ENCODE measurements at places on chromosomes 4 and X. TPM values are rescaled to one million over a fixed set of nuclear protein-coding genes. Genes with fewer than 3 reads are reported as not detected.

DNA sequence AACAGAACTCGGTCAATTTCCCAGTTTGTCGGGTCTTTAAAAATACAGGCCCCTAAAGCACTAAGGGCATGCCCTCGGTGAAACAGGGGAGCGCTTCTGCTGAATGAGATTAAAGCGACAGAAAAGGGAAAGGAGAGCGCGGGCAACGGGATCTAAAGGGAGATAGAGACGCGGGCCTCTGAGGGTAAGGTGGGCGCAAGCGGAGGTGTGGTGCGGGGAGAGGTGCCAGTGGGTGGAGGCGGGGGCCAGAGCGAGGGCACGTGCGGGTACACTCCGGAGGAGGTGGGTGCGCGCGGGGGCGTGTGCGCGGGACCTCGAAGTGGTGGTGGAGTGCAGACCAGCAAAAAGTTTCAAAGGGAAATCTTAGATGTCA, 787 bp upstream of the TET2 start:
- peak; percentile 66 for DNase-seq

GRCh38 chr4:39864391-39864790, 113.3 kb downstream of the PDS5A start:
- no peak for DNase-seq

GRCh38 chr4:140752291-140753068, 3.7 kb downstream of the TBC1D9 start:
- DNase-seq = no peak

GRCh38 chr4:81786063-81786763, 314.5 kb upstream of the RASGEF1B start:
- no peak for DNase-seq

The EGF gene
- total RNA-seq = 2.6 TPM

- no peak for DNase-seq
These were observed 51.4 kb upstream of the RAPGEF2 start for GRCh38 chr4:159051245-159052071.

The SMIM43 gene
- 0.50 TPM for total RNA-seq

GRCh38 chr4:187268940-187269339, 545.3 kb upstream of the FAT1 start:
- no peak for DNase-seq

DNA sequence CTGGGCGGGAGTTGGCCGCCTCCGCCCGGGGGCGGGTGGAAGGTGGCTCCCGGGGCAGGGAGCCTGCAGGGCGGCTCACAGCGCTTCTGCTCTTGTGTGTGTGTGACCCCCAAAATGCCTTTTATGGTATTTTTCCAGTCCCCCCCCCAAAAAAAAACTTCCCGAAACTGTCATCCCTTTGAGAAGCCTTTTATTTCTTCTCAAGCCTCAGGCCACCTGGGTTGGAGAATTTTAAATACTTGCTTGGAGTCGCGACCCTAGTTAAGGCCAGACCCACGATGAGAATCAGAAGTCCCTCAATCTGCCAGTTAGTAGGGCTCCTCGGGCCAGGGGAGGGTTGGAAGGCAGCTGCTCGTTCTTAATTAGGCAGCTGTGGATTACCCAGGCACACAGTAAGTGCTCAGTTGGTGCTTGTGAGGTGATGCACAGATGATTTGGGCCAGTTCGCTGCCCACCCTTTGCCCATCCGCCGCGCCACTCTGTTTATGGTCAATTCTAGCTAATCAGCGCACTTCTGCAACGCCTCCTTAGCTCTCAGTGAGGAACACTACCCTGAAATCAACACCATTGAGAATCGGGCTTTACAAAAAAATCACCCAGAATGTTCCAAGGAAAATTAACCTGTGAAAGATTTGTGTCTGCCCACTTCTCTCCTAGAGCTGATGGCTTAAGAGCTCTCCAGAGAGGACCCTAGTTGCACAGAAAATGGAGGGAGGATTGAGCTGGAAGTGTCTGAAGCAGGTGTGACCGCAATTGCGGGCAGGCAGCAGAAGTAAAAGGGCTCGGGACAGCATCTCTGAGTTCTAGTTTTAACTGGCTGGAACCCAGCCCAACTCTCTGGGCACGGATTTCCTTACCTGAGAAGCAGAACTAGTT, 648 bp upstream of the SCD5 start:
- no peak for DNase-seq

DNA sequence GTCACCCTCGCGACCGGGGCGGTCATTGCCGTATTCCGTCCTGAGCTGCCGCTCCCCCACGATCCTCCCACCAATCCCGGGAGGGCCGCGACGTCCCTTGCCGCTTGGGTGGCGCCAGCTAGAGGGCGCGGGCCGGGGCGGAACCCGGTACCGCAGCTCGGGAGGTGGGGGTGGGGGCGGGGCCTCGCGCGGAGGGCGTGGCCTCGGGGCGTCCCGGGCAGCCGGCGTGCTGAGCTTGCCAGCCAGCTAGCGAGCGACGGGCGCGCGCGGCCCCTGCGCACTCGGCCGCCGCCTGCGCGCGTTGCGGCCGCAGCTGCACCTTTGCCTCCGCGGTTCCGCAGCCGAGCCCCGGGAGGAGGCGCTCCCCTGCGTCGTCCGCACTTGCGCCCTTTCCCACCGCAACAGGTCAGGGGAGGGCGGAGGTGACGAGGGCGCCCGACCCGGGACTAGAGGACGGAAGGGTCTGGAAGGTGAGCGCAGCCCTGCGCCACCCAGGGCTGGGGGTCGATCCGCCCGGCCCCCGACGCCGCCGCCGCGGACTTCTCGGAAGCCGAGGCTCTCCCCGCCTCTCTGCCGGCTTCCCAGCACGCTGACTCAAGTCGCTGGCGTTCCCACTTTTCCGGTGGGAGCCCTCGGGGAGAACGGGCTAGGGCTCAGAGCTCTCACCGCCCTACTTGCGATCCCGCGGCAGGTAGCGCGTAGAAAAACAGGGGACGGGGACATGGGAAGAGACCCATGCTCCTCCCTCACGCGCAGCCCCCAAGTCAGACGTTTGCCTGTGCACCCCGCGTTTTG, at the start of gene AFF1:
Gene AFF1, plus strand, starts transcription at position 241 of the 795 bp plus-strand sequence. CDS start 13,523 bp downstream, outside the sequence.
- DNase-seq = peak; percentile 90

The AFF1 gene
- total RNA-seq = 85.5 TPM

The AREG gene
- total RNA-seq = not detected

GRCh38 chrX:138034136-138034535, 468.2 kb downstream of the ZIC3 start:
- no peak for DNase-seq

The ERAS gene
- total RNA-seq = not detected

GRCh38 chrX:130636277-130636676, 234.5 kb downstream of the RBMX2 start:
- no peak for DNase-seq

GRCh38 chrX:19005909-19006308, 22.0 kb upstream of the PHKA2 start:
- DNase-seq = no peak

DNA sequence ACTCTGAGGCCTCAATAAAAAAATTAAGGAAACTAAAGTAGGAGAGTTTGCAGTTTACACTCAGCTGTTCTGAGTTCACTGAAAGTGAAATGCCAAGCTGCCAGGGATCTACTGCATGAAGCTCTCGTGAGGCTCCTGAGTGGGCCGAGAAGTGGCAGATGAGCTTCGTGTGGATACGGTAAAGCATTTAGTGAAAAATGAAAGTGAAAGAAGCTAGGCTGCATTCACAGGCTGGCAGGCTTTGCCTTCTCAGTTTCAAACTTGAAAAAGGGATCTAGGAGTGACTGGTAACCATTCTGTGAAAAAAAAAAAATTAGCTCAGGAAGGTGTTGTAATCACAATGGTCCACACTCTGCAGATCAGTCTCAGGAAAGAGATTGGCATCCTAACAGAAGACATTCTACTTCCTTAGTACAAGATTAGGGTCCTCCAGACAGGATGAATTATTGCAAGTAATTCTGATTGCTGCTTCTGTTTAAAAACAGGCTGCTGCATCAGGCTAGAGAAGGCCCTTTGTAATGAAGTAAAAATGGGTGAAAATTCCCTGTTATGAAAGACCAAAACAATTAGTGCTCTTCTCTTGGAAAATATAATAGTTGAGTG, 679.9 kb downstream of the RPA4 start:
- DNase-seq = no peak

DNA sequence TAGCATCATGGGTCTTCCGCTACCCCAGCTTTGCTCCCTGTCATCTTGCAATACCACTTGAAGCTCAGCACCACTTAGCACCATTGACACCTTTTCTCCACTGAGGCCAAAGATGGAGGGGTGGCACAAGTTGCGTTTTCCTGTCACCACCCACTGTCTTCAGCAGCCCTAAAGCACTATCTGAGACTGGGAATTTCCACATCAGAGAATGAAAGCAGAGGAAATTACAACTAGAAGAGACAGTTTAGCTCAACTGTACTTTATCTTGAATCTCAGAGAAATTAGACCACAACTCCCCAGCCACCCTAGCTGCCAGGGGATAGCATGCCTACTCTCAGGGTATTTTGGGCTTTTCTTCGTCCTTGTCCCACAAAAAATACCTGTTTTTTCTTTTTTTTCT, 111.0 kb downstream of the DDIT4L start:
- no peak for DNase-seq

DNA sequence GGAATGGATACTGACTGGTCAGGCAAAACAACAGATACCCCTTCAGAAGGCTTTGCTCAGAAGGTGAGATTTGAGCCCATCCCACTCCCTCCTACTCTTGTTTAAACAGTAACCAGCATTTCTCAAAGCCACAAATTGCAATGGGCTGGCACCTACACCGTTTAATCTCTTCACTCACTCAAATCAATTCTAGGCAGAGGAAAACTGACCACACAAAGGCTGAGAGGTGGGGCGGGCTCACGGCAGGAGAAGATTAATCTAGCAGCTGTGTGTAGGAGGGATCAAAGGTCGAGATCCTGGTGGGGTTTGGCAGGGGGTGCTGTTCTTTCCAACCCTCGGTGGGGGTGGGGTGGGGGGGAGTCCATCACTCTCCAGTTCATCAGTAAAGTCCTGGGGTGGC, 622.4 kb downstream of the BCOR start:
- no peak for DNase-seq

- no peak for DNase-seq
These were observed 110.8 kb downstream of the AFAP1 start for GRCh38 chr4:7828793-7829301.

- no peak for DNase-seq
These were observed 47.9 kb downstream of the TRIM2 start for GRCh38 chr4:153252122-153252521.

DNA sequence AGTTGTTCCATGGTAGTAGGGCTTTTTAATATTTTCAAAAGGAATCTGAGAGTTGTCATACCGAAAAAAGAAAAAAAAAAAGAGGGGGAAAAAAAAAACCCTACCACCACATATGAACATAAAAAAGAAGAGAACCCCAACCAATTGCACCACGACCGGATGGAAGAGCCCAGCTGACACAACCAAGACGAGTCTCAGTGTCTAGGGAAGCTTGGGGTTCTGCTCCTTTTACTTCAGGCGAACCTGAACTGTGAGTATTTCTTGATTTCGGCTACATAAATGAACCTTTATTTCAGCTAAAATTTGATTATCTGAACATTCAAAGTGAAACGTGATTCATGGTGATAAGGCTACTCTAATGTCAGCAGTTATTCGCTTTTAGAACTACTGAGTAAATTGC, at the start of gene GPR34:
Gene GPR34, plus strand, starts transcription at position 139 of the 400 bp plus-strand sequence. CDS start 6,661 bp downstream, outside the sequence.
- no peak for DNase-seq

DNA sequence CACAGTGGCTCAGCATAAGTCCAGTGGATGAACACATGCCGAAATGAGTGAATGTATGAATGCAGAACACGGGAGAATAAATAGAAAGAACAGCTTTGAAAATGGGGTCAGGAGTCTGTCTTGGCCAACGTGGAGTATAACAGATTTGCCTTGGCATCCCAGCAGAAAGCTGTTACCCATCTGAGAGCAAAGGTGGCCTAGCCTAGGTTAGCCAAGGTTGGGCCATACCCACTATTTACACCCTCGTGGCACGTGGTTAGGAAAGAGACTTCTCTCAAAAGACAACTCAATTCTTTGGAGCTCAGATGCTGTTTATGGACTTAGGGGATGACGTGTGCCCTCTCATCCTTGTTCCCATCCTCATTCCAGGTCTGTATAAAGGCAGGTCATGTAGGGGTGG, 127.3 kb downstream of the NSUN7 start:
- no peak for DNase-seq

DNA sequence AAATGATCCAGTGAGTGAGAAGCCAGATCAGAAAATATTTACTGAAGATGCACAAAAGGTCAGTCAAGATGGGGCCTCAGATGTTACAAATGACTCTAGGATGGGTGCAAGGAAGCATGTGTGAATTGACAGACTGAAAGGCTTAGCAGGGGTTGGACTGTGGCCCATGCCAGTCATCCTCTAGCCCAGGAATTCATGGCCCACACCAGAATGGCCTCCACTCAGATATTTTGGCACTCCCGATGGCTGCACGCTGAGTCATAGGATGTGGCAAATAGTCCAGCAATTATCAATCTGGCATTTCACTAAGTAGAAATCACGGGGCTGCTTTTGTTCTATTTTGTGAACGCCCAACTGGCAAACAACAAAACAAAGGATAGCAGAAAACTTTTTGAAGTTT, 406.5 kb downstream of the IQCM start:
- no peak for DNase-seq

- DNase-seq = peak; percentile 90
These were observed at the start of gene PPID for GRCh38 chr4:158722917-158723793. PPID (minus strand) TSS chr4:158723396; CDS start chr4:158723288, 108 bp downstream.

The PF4V1 gene
- not detected for total RNA-seq

The EPGN gene
- not detected for total RNA-seq

The BEND2 gene
- total RNA-seq = not detected

GRCh38 chr4:139196462-139196861, 19.4 kb upstream of the ELF2 start:
- no peak for DNase-seq

The STK32B gene
- 2.6 TPM for total RNA-seq

DNA sequence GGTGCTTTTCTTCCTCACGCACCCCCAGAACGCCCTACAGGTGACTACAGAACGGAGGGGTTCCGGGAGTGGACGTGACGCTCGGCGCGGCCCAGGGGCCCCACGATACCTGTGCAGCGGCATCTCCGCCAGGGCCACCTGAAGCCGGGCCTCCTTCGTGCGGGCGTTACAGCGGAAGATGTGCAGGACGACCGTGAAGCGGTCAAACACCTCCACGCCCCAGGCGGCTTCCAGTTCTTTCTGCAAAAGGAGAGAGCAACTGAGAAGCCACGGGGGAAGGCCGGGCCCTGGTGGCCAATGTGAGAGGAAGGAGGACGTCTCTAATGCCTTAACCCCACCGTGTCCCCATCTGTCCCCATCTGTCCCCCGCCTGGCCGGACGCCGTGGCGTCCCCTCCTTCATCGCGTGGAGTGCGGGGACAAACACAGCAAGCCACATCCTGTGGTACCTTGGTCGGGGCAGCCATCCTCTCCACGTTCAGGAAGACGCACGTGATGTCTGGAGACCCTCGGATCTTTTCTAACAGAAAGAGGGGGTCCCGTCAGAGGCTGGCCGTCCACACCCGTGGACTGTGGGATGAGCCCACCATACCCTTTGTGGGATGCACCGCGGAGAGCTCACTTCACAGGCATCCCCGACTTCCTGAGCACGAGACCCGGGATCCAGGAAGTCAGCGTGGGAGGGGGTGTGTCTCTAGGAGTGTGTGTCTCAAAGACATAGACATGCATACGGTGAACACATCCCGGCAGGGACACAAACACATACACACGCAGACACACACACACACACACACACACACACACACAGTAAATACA, 3.6 kb downstream of the GTPBP6 start:
- DNase-seq = no peak

- no peak for DNase-seq
These were observed 146.2 kb upstream of the JADE1 start for GRCh38 chr4:128663325-128663724.
